ENCODE measurements at places on chromosomes 7 and 10.

- H3K36me3 ChIP-seq: no peaks in the 10 kb centered on the region
- H3K4me1 ChIP-seq: peaks cover 10% of the 10 kb centered on the region
- no peak overlapping the region for H3K27ac ChIP-seq
- H3K27me3 ChIP-seq: peaks cover 31% of the 10 kb centered on the region
These were observed 130.9 kb upstream of the ANKRD1 start for GRCh38 chr10:91051829-91052228.

DNA sequence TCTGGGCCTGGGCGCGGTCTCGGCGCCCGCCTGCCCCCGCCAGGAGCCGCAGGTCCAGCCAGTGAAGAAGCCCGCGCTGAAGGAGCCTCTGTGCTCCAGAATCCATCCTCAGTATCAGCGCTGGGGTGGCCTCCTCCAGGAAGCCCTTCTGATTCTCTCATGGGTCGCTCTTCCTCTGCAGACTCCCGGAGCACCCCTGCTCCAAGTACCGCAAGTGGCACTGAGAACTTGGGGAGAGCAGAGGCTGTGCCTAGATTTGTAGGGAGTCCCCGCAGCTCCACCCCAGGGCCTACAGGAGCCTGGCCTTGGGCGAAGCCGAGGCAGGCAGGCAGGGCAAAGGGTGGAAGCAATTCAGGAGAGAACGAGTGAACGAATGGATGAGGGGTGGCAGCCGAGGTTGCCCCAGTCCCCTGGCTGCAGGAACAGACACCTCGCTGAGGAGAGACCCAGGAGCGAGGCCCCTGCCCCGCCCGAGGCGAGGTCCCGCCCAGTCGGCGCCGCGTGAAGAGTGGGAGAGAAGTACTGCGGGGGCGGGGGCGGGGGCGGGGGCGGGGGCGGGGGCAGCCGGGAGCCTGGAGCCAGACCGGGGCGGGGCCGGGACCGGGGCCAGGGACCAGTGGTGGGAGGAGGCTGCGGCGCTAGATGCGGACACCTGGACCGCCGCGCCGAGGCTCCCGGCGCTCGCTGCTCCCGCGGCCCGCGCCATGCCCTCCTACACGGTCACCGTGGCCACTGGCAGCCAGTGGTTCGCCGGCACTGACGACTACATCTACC is at the start of gene ALOX5:
Gene ALOX5 (plus strand): TSS at position 641 of the 774 bp plus-strand sequence. CDS start 64 bp downstream, at position 705.
- no peaks in the 10 kb centered on the region for H3K36me3 ChIP-seq
- peak; percentile 61 for DNase-seq
- H3K27ac ChIP-seq: peak within 1 kb of the TSS; percentile 58
- H3K4me3 ChIP-seq: peak within 1 kb of the TSS; percentile 79

GRCh38 chr10:51001587-51001986 is 72.7 kb upstream of the PRKG1 start:
- H3K27ac ChIP-seq: no peak overlapping the region
- no peak for DNase-seq
- peaks cover 28% of the 10 kb centered on the region for H3K27me3 ChIP-seq
- no peaks in the 10 kb centered on the region for H3K4me1 ChIP-seq
- no peaks in the 10 kb centered on the region for H3K36me3 ChIP-seq
- H3K4me3 ChIP-seq: no peak overlapping the region

GRCh38 chr7:101868191-101868950 is 50.9 kb downstream of the CUX1 start:
- DNase-seq: no peak
- H3K36me3 ChIP-seq: no peaks in the 10 kb centered on the region
- no peak overlapping the region for H3K27ac ChIP-seq
- H3K4me3 ChIP-seq: no peak overlapping the region
- no peaks in the 10 kb centered on the region for H3K27me3 ChIP-seq

DNA sequence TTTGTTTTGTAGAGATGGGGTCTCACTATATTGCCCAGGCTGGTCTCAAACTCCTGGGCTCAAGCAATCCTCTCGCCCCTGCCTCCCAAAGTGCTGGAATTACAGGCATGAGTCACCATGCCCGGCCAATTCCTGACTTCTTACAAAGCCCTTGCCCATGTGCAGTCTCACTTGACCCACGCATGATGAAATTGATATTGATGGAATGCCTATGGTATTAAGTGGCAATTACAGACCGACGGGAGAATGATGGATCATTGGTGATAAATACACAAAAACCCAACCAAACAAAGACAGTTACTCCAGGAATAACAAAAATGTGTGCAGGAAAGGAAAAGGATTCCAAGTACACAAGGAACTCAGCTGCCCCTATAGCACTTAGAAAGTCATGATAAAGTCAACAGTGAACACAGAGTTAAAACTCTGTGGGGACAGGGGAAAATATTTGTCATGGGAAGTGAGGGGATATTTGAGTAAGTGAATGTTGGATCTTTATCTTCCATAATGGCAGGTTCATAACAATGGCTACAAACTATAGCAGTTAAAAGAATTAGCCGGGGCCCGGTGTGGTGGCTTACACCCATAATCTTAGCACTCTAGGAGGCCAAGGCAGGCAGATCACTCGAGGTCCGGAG is 21.6 kb downstream of the HIP1 start:
- no peak overlapping the region for H3K4me3 ChIP-seq
- DNase-seq: no peak
- no peak overlapping the region for H3K27ac ChIP-seq
- no peaks in the 10 kb centered on the region for H3K27me3 ChIP-seq
- peaks cover 3% of the 10 kb centered on the region for H3K36me3 ChIP-seq
- H3K4me1 ChIP-seq: peaks cover 7% of the 10 kb centered on the region

GRCh38 chr10:127612-128432 is 7.4 kb upstream of the ZMYND11 start:
- peak overlapping the region; percentile 75 for H3K4me3 ChIP-seq
- DNase-seq: peak; percentile 66
- peak overlapping the region; percentile 88 for H3K27ac ChIP-seq
- peaks cover 18% of the 10 kb centered on the region for H3K4me1 ChIP-seq
- peaks cover 9% of the 10 kb centered on the region for H3K27me3 ChIP-seq
- H3K36me3 ChIP-seq: peaks cover 4% of the 10 kb centered on the region

GRCh38 chr10:70843776-70844489 is 28.2 kb downstream of the SGPL1 start:
- H3K27me3 ChIP-seq: no peaks in the 10 kb centered on the region
- no peak overlapping the region for H3K27ac ChIP-seq
- H3K36me3 ChIP-seq: peaks cover 23% of the 10 kb centered on the region
- DNase-seq: no peak

DNA sequence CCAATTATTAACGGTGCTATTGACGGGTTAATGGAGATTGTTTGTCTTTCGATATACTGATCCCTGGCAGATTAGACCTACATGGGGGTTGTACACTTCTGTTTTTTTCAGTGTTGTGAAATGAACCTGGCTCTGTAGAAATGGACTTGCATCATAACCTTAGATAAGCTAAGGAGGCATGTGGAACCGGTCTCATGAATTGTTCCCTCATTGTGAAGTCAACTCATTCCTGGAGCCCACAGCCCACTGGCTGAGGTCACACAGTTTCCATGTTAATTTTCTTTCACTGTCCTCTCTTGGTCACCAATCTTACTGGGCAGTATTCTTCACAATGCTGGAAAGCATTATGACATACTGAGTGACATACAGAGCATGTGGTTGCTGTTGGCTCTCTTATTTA is 202.8 kb downstream of the BMPER start:
- H3K36me3 ChIP-seq: no peaks in the 10 kb centered on the region
- no peaks in the 10 kb centered on the region for H3K4me1 ChIP-seq
- H3K27ac ChIP-seq: no peak overlapping the region
- no peak for DNase-seq
- H3K27me3 ChIP-seq: no peaks in the 10 kb centered on the region

DNA sequence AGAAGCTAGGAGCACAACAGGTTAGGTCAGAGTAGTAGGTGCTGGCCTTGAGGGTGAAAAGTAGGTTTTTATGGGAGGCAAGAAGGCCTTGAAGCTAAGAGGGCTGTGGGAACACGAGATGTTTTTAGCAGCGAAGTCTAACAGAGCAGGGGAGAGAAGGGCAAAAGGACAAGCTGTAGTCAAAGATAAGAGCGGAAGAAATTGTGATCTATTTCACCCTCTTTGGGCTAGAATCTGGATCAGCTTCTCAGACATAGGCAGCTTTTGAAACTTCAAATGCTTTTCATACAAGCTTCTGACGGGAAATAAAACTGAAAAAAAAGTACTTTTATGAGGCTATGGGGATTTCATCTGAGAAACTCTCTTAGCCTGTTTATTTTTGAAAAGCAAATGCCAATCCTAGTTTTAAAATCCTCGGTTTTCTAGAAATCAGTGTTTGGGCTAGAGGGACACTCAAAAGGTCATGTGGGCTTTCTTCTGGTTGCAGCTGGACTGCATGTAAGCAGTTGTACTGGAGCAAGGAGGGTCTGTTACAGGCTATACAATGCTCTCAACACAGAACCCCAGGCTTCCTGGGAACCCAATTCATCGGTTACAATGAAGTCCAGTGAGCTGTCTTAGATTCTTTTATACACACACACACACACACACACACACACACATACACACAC is 83.6 kb downstream of the RNF216 start:
- peaks cover 22% of the 10 kb centered on the region for H3K27me3 ChIP-seq
- H3K4me1 ChIP-seq: peaks cover 67% of the 10 kb centered on the region
- DNase-seq: no peak

GRCh38 chr10:7662522-7662921 is 4.2 kb downstream of the ITIH5 start:
- DNase-seq: no peak
- H3K4me3 ChIP-seq: no peak overlapping the region
- peaks cover 6% of the 10 kb centered on the region for H3K4me1 ChIP-seq
- H3K27ac ChIP-seq: no peak overlapping the region

DNA sequence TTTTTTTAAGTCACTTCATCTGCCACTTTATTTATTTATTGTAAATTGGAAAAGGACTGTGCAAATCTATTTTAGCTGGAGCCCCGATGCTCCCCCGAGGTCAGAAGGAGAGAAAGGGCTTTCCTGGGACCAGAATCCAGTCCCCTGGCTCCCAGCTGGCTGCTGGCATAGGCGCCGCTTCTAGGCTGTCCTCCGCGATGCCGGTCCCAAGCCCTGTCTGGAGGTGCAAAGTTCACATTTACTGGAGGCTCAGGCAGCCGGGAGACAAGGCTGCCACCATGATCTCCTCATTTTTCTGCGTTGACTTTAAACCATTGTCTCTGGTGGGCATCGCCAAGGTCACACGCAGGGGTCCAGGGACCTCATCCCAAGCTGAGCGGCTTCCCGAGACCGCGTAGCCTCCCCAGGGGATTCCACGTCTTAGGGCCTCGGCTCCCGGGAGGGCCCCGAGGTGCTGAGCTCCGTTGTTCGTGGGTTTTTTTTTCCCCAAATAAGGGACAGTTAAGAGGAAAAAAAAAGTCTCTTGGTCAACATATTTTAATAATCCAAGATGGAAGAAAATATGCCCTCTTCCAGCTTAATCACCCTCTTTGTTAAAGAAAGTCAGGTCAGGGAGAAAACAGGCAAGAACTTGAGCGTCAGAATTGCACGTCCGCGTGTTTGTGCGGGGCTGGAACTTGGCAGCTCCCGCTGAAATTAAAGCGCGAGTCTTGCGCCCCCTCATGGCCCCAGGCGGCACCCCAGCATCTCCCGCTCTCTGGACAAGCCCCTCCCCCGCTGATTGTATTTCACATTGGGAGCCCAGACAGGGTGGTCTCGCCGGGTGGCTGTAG is 11.9 kb downstream of the RGR start:
- peak; percentile 58 for DNase-seq
- peaks cover 4% of the 10 kb centered on the region for H3K4me1 ChIP-seq
- no peak overlapping the region for H3K27ac ChIP-seq
- no peaks in the 10 kb centered on the region for H3K36me3 ChIP-seq
- H3K4me3 ChIP-seq: no peak overlapping the region

DNA sequence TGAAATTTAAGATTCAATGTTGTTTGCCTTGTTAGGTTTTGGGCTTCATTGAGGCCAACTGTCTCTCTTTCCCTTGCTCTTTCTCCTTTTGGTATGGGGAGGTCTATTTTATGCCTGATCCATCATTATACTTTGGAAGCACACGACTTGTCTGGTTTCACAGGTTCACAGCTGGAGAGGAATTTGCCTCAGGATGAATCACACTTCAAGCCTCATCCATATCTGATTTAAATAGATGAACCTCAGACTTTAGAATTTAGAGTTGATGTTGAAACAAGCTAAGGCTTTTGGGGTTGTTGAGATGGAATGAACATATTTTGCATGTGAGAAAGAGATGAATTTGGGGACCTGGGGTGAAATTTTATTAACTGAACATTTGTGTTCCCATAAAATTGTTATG is 150.5 kb upstream of the IGFBP3 start:
- DNase-seq: no peak
- no peaks in the 10 kb centered on the region for H3K27me3 ChIP-seq
- no peak overlapping the region for H3K27ac ChIP-seq
- H3K4me3 ChIP-seq: no peak overlapping the region

DNA sequence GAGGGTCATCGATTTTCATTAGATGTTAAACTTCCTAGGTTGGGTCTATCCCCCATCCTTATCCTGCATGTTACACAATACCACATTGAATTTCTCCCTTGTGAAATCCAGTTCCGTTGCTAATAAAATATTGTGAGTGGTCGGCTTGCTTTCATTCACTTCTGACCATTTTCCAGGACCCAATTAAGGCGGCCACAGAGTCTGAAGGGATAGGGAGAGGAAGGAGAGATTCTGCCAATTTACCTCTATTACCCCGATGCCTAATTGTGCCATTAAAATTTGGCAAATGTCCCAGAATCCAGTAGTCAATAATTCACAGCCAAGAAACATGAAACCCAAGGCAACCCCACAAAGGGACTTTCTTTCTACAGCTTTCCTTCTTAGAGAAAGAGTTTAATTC is 129.9 kb downstream of the IPMK start:
- H3K4me3 ChIP-seq: no peak overlapping the region
- no peak for DNase-seq
- H3K27me3 ChIP-seq: peaks cover 12% of the 10 kb centered on the region
- no peaks in the 10 kb centered on the region for H3K36me3 ChIP-seq
- H3K4me1 ChIP-seq: no peaks in the 10 kb centered on the region
- H3K27ac ChIP-seq: no peak overlapping the region

DNA sequence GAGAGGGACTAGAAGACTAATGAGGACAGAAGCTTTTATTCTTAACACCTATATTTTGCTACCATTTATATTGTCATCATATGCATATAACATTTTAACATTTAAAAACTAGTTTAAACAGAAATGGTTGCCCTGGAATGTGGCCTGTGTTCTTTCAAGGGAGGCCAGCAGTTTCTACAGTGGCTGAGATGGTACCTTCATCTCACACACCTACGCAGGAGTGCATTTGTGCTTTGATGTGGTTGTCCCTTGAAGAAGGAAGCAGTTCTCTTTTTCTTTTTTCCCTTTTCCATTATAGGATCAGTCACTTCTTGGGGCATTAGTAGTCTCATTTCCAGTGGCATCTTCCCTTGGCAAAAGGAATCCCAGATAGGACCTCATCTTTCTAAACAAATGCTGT is 38.9 kb downstream of the KIAA1217 start:
- H3K4me3 ChIP-seq: no peak overlapping the region
- H3K4me1 ChIP-seq: no peaks in the 10 kb centered on the region
- no peaks in the 10 kb centered on the region for H3K36me3 ChIP-seq
- no peaks in the 10 kb centered on the region for H3K27me3 ChIP-seq
- H3K27ac ChIP-seq: no peak overlapping the region

DNA sequence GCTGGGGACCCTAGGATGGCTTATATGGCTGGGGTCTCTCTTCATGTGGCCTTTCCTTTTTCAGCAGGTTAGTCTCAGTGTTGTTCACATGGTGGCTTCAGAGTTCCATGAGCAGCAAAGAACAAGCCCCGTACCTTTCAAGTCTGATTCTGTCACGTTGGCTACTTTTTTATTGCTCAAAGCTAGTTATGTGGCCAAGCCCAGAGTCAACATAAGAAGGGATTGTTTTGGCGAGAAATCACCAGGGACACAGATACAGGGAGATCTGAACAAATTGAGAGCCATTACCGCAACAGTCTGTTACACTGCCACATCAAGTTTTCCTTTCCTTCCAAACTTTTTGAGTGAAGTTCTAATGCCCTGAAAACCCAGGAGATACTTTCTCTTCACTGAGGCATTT is 770.5 kb downstream of the LRMDA start:
- H3K36me3 ChIP-seq: no peaks in the 10 kb centered on the region
- H3K27ac ChIP-seq: no peak overlapping the region
- no peak for DNase-seq
- no peaks in the 10 kb centered on the region for H3K4me1 ChIP-seq
- H3K27me3 ChIP-seq: no peaks in the 10 kb centered on the region
